ENCODE measurements at places on chromosomes 2 and 18.

- DNase-seq, result no peak
Observed at GRCh38 chr2:29223851-29224692, 108.9 kb downstream of the CLIP4 start.

DNA sequence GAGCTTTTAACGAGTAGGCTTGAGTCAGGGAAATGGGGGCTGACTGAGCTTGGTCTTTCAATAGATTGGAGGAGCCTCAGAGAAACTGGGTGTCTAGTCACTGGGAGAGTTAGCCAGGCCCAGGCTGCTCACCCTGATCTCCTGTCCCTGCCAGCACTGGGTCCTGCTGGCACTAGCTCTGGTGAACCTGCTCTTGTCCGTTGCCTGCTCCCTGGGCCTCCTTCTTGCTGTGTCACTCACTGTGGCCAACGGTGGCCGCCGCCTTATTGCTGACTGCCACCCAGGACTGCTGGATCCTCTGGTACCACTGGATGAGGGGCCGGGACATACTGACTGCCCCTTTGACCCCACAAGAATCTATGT, 720 bp downstream of the KRTCAP3 start:
- DNase-seq, result no peak

DNA sequence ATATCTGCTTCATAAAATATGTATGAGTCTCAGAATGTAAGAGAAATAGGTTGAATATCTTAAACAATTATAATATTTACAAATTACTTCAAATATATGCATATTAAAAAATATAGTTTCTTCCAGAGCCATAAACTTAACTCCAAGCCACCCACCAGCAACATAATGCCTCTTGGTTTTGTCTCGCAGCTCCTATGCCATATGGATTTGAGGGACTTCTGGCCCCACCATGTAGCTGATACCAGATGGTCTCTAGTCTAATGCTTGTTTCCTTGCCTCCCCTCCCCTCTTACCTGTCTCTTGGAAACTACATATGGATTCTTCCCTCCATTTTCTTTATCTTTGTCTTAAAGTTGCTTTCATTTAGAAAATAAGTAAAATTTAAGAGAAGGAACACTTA, 114.3 kb downstream of the GCA start:
- DNase-seq, result no peak

DNA sequence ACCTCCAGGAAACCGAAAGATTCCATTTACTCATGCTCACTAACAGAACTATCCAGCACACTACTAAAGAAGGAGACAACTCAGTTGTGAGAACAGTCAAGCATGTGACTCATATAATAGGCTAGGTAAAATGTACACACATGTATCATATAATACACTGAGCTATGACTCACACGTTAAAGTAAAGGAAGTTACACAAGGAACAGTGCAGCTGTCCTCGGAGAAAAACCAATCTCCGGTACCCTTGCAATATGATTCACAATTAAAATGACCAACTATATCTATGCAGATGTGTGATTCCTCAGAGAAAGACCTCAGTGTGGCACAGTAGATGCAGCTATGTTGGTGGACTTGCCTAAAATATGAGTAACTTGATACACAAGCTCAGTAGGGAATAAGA, 76.5 kb downstream of the STRN start:
- no peak for DNase-seq

DNA sequence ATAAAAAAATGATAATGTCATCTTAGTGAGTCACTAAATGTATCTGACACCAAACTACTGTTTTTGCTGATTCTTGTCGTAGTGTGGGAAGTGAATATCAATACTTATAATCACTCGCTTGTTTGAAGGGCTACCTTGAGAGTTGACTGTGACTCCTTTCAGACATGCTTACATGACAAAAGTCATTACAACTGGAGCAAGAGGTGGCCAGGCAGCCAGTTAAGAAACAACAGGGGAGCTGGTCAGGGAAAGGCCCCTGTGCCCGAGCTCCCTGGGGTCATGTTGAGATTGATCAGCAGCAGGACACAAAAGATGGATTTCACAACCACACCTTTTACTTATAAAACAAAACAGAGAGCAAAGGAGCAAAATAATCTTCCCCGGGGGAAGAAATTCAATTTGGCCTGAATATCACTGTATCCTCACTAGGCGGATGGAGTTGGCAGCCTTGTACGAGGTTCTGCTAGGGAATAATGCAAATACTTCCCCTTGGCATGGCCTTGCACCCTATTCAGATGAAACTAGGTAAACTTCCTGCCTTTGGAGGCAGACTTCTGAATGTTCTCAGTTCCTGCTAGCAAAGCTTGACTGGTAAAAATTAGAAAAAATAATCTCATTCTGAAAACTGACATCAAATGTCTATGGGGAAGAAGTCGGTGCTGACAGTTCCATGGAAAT, 101.2 kb downstream of the DYNC1I2 start:
- DNase-seq, result no peak

DNA sequence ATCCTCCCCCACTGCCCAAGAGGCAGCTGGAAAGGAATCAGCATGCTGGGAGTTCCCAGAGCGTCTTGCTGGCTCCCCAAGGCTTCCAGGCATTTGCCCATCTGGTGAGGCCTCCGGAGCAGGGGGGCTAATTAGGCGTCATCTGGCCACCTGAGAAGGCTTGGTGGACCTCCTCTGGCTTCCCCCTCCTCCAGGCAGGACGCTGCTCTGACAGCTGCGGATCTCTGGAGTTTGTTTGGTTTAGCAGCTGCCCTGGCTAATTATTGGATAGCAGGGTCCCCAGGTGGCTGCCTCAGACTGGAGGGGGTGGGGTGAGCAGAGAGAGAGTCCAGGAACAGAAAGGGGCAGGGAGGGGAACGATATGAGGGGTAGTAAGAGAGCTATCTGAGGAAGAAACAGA, 425.2 kb upstream of the MEX3C start:
- DNase-seq, result no peak

DNA sequence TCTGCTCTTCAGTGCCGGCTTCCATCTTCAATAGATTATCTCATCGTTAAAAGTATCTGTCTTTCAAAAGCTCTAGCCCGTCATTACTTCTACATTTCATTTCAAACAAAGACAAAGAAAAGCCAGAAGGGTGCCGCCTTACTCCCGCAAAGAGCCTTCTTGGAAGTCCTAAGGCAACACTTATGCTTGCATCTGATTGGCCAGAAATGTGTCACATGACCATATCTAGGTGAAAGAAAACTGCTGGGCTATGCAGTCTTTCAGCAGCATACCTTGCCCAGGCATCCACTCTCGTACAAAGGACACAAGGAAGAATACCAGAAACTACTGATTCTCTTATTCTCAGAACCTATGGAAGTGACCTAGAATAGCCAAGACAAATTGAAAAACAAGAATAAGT, 217.1 kb upstream of the SLC35G4 start:
- DNase-seq, result no peak

GRCh38 chr18:23528580-23529472, 25.5 kb downstream of the RMC1 start:
- DNase-seq, result no peak

All from cortex of kidney (tissue), 1 donor.